Left kidney (tissue), 8 donors: ENCODE measurements at places on chromosomes 1 and 21.

GRCh38 chr21:44653123-44653522, 1.3 kb downstream of the KRTAP12-4 start:
- no peak for DNase-seq

GRCh38 chr1:183417772-183418491, at the start of gene NMNAT2:
NMNAT2 (minus strand) TSS chr1:183418380; CDS start chr1:183418267, 113 bp downstream.
- no peak for DNase-seq

- DNase-seq: no peak
These were observed 4.1 kb downstream of the NUDT17 start for GRCh38 chr1:145849356-145850160.

DNA sequence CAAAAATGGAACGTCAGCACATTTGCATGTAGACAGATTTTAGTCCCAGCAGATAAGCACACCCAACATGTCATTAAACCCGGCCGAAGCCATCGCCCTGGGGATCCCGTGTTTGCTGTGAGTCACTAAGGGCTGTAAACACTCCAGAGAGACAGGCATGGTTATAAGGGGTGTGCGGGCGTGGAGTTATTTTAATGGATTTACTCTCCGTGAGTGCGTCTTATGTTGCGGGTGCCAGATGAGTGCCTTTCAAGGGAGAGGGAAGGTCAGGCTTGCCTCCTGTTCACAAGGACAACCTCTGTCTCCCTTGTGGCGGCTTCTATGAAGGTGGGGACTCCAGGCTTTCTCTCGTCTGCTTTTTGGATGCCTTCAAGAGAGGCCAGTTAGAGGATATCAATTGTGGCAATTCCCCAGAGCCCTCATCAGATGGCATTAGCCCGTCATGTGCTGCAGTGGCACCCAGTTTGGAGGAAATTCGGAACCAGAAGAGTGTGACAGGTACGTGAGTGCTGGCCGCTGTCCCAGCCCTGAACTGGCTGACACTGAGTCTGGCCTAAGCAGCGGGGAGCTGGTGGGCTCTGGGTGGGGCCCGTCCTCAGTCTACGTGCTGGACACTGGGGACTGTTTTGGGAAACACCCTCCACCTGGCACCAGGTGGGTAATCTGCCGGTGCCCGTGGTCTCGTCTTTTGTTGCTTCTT, 223.8 kb upstream of the TMEM51 start:
- DNase-seq: no peak

DNA sequence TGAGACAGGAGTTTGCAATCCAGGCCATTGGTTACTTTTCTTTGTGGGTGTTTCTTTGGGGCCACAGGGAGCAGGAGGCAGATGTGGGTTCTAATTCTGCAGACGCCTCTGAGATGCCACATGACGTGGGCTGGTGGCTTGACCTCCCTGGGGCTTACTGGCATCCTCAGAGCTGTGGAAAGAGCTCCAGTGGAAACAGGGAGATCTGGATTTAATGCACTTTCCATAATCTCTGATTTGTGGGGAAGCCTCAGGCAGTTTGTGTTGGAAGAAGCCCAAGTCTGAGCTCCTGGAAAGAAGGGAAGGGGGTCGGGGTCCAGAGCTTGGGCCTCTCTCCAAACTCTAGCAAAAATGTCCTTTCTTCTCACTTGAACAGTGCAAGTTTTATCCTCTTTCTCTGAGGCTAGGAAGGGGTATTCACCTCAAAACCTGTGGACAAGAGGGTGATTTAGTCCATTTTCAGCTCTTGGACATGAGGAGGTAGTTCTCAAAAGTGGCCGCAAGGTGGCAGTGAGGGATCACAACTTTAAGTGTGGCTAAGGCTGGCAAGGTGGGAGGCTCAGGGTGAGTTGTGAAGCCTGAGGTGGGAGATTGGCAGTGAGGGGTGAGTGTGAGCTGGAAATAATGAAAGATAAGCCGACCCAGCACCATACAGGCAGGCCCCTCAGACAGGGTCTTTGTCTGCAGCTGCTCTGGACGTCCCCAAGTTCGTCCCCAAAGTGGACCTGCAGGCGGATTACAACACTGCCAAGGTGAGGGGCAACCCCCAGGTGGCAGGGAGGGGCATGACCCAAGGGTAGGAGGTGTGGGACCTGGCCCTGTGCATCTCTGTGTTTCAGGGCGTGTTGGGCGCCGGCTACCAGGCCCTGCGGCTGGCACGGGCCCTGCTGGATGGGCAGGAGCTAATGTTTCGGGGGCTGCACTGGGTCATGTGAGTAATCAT, 9.2 kb downstream of the IKBKE start:
- DNase-seq: peak; percentile 81
